ENCODE measurements at places on chromosomes 7 and 10.
A peak's percentile ranks its signal among the peaks of the same experiment; 100 is the strongest.

- DNase-seq: no peak
These were observed 62.4 kb downstream of the COA1 start for GRCh38 chr7:43666938-43667337.

- DNase-seq: no peak
These were observed 5.4 kb downstream of the CACNB2 start for GRCh38 chr10:18145652-18146051.

DNA sequence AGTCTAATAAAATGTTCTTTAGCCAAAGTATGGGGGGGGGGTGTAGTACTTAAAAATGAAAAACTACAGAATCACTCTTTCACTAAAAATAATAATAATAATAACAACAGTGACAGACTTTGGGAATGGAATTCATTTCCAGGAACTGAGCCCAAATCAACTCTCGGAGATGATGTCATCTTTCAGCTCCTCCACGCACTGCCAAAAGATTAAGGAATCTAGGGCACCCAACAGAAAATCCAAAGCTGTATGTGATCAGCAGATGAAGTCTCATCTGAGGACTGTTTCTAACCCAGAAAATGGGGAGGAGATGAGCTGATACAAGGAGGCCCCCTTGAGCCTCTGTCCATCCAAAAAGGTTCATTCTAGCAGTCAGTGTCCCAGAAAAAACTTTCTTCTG is 54.5 kb downstream of the GRB10 start:
- no peak for DNase-seq

- DNase-seq: no peak
These were observed 154.2 kb downstream of the EGFR start for GRCh38 chr7:55172881-55173609.

GRCh38 chr7:78134256-78134655 is 335.7 kb downstream of the PHTF2 start:
- peak; percentile 52 for DNase-seq

- DNase-seq: no peak
These were observed 89.6 kb downstream of the CABCOCO1 start for GRCh38 chr10:61752111-61753011.

DNA sequence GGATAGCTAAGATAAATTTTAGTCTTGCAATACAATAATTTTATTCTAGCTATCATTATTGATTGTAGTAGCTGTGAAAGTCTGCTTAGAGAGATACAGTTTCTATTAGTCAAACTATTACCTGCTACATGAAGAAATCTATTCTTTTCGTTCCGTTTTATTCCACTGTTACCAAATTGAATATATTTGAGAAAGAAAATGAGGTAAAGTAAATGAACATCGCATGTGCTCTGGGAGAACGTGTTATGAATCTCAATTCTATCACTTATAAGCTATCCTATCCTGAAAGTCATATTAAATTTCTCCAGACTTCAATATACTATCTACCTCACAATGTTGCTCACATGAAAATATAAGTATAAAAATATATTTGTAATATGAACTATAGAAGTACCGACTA is 21.3 kb downstream of the GRM3 start:
- DNase-seq: no peak

- no peak for DNase-seq
These were observed 208.4 kb upstream of the SVIL start for GRCh38 chr10:29843143-29843542.

DNA sequence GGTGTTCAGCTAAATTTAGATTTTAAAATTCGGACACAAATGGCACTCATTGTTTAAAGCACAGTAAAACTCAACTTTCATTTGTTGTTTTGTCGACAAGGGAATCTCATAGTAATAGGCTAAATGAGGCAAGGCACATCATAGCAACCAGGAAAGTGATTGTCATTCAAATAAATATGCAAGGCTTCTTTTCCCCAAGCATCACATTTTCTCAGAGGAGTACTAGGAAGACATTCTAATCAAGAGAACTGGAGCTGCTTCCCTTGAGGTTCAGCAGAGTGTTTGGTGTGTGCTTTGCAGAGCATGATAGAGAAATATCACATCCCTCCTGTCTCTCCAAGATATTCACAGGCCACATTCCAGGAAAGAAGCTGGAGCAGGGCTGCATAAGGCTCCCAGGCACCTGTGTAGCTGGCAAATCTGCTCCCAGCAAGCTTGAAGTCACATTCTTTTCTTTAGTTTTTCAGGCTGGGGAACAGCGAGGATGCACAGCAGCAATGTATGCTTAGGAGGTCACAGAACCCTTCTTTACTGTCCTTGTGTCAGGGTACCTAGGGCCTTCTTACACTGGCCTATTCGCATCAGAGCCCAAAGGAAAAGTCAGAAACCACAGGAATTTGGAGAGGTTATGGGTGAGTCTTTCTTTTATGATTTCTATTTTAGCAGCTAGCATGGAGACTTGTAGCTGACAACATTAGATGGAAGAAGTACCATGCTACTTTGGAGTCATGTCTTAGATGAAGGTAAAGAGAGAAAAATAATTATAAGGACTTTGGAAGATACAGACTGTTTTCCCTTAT is 95.9 kb upstream of the HDAC9 start:
- DNase-seq: no peak

DNA sequence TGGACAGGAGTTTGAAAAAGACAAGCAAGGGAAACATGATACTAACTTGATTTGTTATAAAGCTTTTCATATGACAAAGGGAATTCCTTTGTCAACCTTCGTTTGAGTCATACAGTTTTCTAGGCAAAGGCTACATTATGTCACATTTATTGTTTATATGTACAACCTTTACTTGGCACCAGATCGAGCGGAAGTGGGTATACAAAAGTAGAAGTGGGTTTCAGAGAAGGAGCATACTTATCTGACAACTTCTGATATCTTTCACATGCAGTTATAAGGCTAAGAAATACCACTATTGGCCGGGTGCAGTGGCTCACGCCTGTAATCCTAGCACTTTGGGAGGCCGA is 11.0 kb downstream of the STMP1 start:
- DNase-seq: no peak

DNA sequence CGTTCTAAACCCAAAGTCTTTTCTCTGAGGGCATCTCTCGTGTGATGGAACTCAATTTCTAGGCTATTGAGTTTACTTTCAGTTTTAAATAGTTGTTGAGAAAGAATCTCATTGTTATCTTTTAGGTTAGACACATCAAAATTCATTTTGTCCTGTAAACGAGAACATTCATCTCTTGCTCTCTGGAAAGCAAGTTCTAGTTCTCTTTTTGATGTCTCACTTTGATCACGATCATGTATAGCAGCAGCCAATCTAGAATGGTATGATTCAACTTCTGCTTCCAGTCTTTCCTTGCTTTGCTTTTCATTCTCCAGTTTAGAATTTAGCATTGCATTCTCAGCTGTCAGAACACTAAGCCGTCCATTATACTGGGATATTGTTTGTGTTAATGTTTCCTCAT is 65.1 kb downstream of the ANKRD26 start:
- DNase-seq: no peak

GRCh38 chr10:88828310-88828709 is 23.3 kb downstream of the ANKRD22 start:
- no peak for DNase-seq

- DNase-seq: no peak
These were observed 340.4 kb upstream of the AKR1E2 start for GRCh38 chr10:4485636-4486035.

GRCh38 chr7:151406051-151406875 is 3.6 kb downstream of the WDR86 start:
- DNase-seq: no peak

GRCh38 chr10:88271761-88272543 is 311.2 kb downstream of the RNLS start:
- no peak for DNase-seq

GRCh38 chr7:55127135-55127551 is 108.3 kb downstream of the EGFR start:
- DNase-seq: no peak

GRCh38 chr10:121616291-121616690 is 18.0 kb upstream of the FGFR2 start:
- DNase-seq: no peak

GRCh38 chr10:37728830-37729229 is 128.6 kb downstream of the ZNF248 start:
- DNase-seq: no peak

- DNase-seq: no peak
These were observed 130.2 kb downstream of the GPR37 start for GRCh38 chr7:124635416-124635815.

DNA sequence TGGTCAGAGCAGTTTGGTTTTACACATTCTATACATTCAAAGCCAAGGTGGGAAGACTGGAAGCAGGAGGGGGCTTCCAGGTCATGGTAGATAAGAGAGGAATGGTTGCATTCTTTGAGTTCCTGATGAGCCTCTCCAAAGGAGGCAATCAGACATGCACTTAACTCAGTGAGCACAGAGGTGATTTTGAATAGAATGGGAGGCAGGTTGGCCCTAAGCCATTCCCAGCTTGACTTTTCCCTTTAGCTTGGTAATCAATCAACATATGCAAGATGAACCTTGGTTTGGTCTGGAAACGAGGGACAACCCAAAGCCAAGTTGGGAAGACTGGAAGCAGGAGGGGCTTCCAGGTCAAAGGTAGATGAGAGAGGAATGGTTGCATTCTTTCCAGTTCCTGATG is 31.4 kb downstream of the TCERG1L start:
- DNase-seq: no peak

DNA sequence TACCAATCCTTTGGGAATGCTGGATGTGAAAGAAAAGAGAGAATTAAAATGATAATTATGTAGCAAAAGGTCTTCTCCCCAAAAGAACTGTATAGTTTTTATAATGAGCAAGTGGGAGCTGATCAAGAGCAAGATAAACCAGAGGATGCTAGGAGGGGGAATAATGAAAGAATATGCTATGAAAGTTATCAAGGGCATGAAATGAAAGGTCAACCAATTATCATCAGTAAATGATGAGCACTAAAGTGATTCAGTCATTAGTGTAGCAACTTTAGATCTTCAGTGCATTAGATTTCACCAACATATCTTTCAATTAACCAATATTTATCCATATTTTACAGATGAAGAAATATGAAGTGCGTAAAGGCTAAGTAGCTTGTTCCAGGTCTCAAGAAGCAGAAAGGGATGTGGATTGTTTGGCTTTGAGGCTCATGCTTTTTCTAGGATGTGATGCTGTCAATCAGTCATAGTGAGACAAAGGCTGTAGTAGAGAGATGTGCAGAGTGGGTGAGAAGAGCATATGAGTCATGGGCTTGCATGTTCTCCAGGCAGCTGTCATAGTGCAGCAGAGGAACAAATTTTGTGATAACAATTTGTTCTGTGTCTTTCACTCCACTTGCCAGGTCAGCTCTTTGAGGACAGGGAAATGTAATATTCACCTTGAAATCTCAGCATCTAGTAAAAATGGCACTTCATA is 5.7 kb upstream of the OR2F2 start:
- no peak for DNase-seq

- DNase-seq: no peak
These were observed 194.9 kb upstream of the ETV1 start for GRCh38 chr7:14184292-14184864.

- no peak for DNase-seq
These were observed 374.9 kb upstream of the SEMA3D start for GRCh38 chr7:85561706-85562105.

DNA sequence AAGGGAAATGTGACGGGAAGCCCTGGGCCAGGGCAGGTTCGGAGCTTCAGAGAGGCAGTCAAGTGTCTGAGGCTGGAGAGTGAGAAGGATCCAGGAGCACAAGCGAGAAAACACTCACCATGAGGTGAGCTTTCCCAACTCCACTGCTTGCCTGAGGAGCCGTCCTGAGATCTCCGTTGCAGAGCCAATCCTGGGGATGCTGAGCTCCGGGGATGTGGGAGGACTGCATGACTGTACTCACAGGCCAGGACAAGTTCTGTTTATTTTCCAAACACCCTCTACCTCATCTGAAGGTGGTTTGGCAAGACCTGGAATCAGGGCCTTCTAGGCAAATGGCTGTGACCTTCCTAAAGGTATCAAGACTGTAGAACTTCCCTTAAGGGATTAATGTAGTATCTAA is 38.7 kb downstream of the GLI3 start:
- no peak for DNase-seq

DNA sequence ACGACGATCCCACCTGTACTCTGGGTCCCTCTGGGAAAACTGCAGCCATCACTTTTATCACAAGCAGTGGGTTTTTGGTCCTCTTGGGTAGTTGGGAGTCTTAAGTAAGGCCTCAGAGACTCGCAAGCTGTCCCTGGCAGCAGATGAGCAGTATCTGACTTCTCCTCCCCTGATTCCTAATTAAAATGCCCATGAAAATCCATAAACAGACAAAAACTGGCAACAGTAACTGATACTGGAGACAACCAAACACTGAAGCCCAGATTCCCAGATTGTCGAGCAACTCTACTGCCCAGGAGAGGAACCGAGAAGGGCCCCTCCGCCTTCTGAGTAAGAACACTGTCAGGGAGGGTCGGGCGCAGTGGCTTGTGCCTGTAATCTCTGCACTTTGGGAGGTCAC is 333.8 kb downstream of the CALN1 start:
- DNase-seq: no peak

DNA sequence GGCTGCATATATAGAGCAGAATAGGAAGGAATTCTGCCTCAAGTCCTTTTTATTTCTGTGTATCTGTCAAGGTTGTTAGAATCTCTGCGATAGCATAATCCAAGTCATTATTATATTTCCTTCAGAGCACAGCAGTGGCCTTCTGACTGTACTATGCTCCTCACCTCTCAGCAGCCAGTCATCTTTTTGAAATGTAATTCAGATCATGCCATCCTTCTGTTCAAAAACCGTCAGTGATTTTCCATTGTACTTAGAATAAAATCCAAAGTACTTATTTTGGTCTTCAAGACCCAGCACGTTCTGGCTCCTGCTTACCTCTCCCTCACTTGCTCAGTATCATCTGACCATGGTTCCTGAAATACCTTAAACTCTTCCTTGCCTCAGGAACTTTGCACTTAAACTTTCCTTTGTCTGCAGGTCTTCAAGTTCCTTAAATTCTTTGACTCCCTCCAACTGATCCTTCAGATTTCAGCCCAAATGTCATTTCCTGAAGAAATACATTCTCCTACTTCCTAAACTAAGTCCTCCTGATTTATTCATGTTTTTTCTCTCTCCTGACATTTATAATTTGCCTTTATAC is 112.4 kb downstream of the ST7 start:
- no peak for DNase-seq

GRCh38 chr10:69994262-69994661 is 58.4 kb upstream of the MACROH2A2 start:
- peak; percentile 61 for DNase-seq
